GM04503 (cell line): ENCODE measurements at places on chromosomes 11 and 22.
A peak's percentile ranks its signal among the peaks of the same experiment; 100 is the strongest.

DNA sequence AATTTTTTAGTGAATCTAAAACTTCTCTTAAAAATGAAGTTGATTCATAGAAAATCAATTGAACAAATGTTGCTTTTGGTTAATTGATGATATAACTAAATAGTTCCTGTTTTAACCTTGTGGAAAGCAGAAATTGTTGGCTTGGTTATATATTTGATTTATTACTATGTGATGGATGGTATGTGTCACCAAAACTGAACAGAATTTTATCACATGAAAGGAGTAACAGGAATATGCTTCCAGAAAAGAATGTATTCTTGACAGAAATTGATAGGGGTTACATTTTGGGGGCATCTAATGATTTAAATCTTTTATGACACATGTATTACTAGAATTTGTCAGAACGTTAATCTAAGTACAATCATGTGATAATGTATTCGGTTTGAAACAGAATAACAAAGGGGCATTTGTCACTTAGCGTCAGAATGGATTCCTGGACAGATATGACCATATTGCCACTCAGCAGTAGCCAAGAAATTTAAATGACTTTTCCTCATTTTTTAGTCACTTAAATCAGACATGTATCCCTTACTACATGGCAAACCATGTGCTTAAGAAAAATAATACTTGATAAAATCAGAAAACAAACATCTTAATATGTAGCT, 295.2 kb downstream of the GRM5 start:
- no peak for DNase-seq

DNA sequence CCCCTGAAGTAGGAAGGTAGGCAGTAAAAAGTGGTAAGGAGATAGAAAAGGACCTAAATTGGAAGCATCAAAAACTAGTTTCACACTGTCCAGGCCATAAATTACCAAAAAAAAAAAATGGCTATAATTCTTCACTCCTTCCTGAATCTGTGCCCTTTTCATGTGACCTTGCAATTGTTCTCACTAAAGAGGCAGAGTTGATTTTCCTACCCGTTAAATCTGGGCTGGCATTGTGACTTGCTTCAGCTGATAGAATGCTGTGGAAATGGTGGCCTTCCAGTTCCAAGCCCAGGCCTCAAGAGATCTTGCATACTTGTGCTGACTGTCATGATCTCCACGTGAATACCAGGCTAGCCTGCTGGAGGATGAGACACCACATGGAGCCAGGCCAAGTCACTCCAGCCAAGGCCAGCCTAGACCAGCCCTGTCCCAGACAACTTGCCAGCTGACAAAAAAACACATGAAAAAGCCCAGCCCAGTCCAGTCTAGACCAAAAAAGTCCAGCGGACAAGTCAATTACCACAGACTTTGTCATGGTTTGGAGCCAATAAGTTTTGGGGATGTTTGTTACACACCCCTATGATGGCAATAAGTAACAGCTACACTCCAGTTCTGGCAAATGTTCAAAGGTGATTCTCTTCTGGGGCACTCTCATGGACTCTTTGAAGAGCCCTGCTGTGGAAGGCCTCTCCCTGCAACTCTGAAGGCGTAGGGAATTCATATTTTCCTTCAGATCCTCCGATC, 51.4 kb upstream of the NUP50 start:
- peak; percentile 87 for DNase-seq

- no peak for DNase-seq
These were observed 56.0 kb downstream of the JAM3 start for GRCh38 chr11:134124660-134125451.

GRCh38 chr11:91129596-91129995, 906.7 kb upstream of the CHORDC1 start:
- DNase-seq: no peak

- no peak for DNase-seq
These were observed 7.4 kb downstream of the PTPRJ start for GRCh38 chr11:47987781-47988180.

- DNase-seq: no peak
These were observed 230.8 kb downstream of the ADAMTS15 start for GRCh38 chr11:130679247-130679646.

DNA sequence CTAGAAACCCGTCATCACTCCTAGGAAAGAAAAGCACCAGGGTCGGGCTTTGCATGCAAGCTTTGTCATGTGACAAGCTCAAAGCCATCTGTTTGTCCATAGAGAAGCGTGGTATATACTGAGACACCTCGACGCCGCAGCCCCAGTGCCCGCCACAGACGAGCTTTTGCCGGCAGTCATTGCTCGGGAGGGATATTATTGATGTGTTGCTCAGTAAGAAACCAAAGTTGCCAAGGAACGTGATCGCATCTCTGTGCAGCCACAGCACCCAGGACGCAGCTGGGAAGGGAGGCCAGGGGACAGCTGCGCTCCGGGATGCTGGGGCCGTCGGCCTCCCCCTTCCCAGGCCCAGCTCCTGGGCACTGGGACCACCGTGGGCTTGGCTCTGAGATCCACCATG, 89.5 kb upstream of the KCNQ1OT1 start:
- DNase-seq: no peak

DNA sequence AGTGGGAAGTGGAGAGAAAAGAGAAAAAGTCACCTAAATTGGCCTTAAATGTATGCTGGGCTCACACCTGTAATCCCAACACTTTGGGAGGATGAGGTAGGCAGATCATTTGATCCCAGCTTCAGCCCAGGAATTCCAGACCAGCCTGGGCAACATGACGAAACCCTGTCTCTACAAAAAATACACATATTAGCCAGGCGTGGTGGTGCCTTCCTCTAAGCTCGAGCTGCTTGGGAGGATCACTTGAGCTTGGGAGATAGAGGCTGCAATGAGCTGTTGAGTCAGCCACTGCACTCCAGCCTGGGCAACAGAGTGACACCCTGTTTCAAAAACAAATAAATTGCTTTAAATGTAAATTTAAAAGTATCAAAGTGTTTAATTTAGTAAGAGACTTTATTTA, 3.9 kb downstream of the CBL start:
- DNase-seq: no peak

GRCh38 chr22:50190941-50191741, 5.4 kb downstream of the TRABD start:
- DNase-seq: no peak

DNA sequence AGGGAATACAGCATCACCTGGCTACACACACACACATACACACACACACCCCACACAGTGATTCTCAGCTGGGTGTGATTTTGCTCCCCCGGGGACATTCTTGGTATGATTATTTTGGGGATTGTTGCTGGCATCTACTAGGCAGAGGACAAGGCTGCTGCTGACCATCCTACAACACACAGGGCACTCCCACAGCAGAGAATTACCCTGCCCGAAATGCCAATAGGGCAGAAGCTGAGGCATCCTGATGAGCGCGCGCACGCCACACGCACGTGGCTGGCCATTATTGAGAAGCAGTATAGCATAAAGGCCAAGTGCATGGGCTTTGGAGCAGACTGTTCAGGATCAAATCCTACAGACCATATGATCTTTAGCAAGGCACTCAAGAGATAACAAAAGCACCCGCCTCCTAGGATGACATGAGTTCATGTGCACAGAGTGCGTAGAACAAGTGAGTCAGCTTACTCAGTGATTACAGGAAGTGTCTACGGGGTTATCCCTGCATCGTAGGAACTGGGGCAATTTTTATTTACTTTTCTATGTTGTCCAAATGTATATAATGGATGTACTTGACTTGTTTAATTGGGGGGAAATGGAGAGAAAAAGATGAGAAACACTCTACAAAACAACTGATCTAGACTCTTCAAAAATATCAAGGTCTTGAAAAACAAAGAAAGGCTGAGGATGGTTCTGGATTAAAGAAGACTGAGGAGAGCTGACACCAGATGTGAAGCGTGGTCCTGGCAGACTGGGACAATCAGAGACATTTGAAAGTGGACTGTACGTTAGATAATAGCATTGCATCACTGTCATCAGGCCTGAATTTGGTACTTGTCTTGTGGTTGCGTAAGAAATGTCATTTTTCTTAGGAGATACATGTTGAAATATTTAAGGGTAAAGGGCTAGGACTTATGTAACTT, 7.2 kb upstream of the EHD1 start:
- DNase-seq: no peak

DNA sequence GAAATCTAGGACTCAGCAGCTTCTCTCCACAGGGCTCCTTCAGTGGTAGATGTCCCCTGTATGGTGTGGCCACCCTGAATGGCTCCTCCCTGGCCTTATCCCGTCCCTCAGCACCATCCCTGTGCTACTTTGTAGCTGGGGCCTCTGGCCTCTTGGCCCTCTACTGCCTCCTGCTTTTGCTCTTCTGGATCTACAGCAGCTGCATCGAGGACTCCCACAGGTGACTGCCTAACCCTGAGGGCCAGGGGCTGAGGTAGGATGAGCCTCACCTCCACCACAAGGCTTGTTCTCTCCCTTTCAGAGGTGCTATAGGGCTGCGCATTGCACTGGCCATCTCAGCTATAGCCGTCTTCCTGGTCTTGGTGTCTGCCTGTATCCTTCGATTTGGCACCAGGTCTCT, 1.8 kb downstream of the TMEM179B start:
- DNase-seq: no peak

DNA sequence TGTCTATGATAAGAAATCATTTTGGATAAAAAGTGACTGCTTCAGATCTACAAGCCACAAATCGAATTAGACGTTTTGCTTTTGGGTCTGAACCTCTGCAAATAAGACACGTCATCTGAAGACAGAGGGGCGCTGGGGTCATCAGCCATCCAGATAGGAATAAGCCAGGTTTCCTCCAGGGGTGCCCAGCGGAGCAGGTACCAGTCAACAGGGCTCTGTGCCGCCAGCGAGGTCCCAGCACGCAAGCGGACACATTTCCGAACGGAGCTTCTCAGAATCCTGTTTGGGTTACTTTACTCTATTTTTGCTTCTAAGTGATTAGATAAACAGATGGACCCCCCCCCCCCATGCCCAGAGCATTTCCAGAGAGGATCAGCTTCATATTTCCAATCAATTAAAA, 873.8 kb downstream of the BRD1 start:
- no peak for DNase-seq

DNA sequence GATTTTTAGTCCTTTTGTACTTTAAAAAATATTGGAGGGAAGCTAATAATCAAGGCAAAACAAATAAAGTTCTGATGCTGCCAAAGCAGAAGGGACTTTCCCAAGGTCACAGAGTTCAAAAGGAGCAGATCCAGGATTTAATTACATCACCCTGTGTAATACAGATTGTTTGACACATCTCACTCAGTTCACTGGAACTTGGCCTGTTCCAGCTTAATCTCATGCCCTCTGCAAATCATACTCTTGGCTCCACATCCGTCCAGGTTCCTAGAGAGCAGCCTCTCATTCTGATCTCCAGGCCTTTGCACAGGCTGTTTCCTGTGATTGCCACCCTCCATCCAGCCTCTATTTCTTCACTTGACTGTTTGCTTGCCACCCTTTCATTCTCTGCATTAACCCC, 151.7 kb downstream of the SPON1 start:
- DNase-seq: no peak

GRCh38 chr11:123344790-123345357, 85.2 kb upstream of the GRAMD1B start:
- no peak for DNase-seq

GRCh38 chr11:16613262-16613511, 125.3 kb upstream of the C11orf58 start:
- DNase-seq: no peak

GRCh38 chr11:47611348-47611794, 17.2 kb upstream of the C1QTNF4 start:
- DNase-seq: no peak

GRCh38 chr11:32079553-32079952, 11.3 kb upstream of the RCN1 start:
- DNase-seq: no peak

DNA sequence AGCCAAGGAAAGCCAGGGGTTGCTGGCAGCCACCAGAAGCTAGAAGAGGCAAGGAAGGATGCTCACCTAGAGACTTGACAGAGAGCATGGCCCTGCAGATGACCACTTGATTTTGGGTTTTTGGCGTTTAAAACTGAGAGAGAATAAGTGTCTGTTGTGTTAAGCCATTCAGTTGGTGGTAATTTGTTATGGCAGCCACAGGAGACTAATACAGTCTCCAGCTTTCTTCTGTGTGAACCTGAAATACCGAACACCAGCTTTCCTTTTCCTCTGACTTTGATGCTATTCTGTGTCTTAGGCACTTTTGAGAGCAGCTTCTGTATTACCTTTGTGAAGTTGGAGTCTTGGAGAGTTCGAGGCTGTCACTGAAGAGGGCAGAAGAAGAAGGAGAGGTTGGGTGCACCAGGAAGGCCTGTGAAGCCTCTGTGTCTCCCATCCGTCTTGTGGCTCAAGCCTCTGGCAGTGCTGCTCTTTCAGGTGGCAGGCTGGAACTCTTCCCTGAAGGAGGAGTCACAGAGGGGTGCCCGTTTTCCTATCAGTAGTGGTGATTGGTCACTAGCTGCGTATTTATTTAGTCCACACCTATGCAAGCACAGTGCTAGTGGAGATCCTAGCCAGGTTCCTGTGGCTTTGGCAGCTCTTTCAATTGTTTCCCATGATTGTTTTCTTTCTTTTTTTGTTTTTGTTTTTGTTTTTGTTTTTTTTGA, 2.5 kb downstream of the TBC1D22A start:
- DNase-seq: no peak

GRCh38 chr22:24209687-24210086, 28.4 kb downstream of the SUSD2 start:
- DNase-seq: no peak

- no peak for DNase-seq
These were observed 11.4 kb downstream of the ALG12 start for GRCh38 chr22:49906799-49907290.

DNA sequence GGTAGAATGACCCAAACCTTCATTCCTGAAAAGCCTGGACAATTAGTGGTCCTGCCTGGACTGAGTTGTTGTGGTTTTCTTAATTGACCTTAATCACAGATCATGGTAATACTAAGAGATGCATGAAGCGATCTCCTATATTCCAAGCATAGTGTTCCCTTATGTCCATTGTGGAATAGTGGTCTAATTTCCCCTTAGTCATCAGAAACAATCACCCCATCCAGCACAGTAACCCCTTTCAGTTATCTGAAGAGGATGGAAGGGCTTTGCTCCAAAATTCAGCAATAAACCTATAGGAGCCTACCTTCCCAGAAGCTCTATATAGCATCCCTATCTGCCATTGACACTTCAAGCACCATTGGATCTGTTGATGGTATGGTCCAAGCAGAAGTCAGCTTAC, 6.8 kb upstream of the MS4A5 start:
- DNase-seq: no peak

- DNase-seq: no peak
These were observed 34.1 kb downstream of the PHLDB1 start for GRCh38 chr11:118641397-118642019.

- DNase-seq: no peak
These were observed 8.2 kb downstream of the ROBO4 start for GRCh38 chr11:124889191-124890091.
